ENCODE measurements at places on chromosomes 6 and 20.

DNA sequence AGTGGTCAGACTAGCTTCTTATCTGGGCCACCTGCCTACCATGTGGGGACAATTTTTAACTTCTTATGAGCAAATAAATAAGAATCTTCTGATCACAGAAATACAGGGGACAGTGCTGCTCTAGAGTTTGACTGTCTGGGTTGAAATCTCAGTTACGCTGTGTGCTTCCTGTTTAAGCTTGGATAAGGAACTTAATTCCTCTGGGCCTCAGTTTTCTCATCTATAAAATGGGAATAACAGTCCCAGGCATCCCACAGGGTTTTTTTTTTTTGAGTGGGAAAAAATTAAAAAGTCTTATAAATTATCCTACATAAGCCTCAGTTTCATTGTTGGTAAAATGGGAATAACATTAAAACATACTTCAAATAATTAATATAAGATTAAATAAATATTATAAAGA is 340.9 kb downstream of the ESR1 start:
- DNase-seq = no peak

DNA sequence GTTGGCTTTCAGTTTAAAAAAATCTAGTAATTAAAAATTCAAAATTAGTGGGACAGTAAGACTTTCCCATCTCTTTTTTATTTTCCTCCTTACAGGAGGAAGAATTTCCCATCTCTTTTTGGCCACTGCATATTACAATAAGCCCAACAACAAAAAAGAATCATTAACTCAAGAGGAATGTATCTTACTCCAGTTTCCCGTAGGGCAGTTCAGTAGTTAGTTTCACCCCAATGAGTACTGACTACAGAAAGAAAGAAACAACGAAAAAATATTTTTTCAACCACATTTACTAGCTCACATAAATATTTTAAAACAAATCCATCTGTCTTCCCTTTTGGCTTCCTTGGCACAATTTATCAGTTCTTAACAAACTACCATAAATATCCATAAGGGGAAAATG is 14.9 kb upstream of the BLOC1S5 start:
- DNase-seq = no peak

- DNase-seq = no peak
These were observed 12.9 kb downstream of the CCDC170 start for GRCh38 chr6:151506761-151507160.

DNA sequence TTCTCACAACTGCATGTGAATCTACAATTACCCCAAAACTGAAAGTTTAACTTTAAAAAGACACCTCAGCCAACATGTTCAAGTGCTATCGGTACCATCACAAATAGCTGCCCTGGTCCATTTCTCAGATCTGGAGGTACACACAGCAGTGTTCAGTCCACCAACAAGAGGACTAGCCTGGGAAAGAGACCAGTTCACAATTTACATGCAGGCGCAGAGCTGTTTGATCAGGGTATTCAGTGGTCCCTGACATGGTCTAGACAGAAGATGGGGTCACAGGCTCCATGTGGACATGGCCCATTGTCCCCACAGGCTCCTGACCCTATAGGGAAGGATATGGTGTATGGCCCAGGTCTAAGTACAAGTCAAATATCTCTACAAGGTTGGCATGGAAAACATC is 15.6 kb upstream of the TGM6 start:
- no peak for DNase-seq

DNA sequence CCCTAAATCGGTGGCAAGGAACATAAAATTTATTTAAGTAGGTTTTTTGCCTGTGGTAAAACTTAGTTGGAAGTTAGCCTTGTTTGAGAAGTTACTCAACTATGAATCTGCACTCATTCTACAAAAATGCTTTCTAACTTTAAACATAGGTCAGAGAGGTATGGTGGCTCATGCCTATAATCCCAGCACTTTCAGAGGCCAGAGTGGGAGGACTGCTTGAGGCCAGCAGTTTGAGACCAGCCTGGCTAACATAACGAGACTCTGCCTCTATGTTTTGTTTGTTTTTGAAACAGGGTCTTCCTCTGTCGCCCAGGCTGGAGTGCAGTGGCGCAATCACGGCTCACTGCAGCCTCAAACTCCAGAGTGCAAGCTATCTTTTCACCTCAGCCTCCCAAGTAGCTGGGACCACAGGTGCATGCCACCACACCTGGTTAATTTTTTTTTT is 16.2 kb downstream of the USP49 start:
- DNase-seq = no peak
